8988T (cell line): ENCODE measurements at places on chromosomes 11 and 22.

DNA sequence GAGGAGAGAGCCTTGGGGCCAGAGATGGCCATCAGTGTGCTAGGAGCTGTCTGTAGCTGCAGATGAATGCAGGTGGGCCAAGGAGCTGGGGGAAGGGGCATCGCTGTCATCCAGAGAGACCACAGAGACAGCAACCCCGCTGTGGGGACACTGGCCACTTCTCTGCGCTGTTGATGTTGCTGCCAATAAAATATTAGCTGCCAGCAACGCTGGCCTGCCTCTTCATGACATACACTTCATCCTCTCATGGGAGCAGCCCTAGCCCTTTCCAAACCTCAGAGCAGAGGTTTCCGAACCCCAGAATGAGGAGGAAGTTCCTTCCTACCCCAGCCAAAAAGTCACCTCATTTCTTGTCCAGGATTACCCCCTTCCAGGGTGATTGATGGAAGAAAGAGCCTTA lies 106.2 kb downstream of the PARVA start:
- DNase-seq = no peak

DNA sequence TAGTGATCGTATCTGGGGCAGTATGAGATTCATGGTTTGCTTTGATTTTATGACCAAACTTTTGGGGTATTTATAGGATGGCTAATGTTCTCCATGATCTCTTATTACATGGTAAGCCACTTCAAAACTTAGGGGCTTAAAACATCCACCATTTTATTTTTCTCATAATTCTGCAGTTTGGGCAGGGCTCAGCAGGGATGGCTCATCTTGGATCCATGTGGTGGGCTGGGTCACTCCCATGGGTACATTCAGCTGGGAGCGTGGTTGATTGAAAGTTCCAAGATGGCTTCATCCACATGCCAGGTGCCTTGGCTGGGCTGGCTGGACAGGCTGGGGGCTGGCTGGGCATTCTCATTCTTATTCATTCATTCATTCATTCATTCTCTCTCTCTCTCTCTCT lies 30.5 kb upstream of the FGF19 start:
- DNase-seq = no peak

DNA sequence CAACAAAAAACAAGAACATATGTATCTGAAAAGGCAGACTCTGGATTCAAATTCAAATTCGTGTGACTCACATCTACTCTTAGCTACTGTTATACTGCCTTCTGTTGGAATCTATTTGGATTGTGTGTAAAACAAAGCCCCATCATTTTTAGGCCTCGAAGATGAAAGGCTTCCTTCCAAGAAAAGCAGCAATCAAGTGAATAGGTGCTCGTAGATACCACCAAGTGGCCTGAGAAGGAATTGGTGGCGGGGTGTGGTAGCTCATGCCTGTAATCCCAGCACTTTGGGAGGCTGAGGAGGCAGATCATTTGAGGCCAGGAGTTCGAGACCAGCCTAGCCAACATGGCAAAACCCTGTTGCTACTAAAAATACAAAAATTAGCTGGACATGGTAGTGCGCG lies 4.2 kb downstream of the GRAMD1B start:
- peak; percentile 71 for DNase-seq

DNA sequence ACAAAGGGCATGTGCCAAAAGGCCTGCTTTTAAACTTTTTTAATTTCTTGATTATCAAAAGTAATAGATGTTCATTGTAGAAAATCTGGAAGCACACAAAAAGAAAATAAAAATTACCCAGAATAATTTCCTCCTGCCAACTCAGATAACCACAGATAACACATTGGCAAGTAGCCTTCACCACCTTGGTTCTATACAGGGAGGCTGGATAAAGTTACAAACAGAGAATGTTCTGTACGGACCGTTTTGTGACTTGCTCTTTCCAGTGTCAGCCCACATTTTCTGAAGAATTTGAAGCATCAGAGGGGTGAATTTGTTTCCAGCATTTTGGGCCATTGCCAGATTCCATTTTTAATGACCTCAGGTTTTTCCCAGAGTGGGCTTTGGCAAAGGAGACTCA lies 23.5 kb downstream of the TUG1 start:
- no peak for DNase-seq

- DNase-seq = no peak
These were observed 135.4 kb downstream of the METTL15 start for GRCh38 chr11:28243581-28243980.
